ENCODE measurements at places on chromosomes 2 and 18.

DNA sequence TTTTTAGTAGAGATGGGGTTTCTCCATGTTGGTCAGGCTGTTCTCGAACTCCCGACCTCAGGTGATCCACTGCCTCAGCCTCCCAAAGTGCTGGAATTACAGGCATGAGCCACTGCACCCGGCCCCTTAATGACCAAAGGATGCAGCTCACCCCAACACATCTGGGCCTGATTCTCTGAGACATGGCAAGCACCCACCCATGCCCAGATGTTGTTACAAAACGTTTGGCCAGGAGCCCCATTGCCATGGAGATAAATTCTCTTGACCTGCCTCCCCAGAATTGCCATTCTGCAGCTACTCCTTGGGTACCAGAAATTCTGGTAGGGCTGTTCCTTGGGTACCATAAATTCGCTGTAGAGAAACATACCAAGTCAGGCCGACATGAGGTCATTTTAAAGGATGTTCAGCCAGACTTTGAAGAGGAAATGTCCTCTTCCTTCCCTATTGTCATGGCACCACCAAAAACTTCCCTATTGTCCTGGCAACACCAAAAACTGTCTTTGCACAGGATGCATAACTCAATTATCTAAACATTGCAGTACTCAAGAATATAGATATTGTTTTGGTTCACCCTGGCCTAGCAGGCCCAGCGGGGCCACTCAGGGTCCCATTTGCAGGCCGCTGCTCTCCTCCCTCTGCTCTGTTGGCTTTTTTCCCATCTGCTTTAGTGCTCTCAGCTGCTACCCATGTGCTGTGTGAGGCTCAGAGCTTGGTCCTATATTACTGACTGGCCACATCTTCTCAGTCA is 160.9 kb upstream of the TTC39C start:
- H3K27ac ChIP-seq = no peak overlapping the region
- H3K4me1 ChIP-seq = peaks cover 12% of the 10 kb centered on the region
- no peak for DNase-seq

DNA sequence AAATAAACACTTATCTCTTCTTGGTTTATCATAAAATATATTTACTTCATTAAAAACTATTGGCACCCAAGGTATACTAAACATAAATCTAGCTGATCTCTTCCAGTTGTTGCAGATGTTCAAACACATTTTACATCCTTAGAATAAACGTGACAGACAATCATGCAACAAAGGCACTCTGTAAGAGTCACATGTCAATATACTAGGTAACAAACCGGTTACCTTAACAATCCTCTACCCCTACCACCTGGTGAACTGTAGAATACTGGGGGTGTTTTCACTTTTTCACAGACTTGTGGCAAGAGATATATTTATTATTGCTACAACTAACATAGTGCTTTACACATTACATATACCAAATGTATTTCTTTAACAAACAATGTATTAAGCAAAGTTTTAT is 15.8 kb downstream of the STK17B start:
- DNase-seq = no peak
- no peaks in the 10 kb centered on the region for H3K27me3 ChIP-seq
- peaks cover 74% of the 10 kb centered on the region for H3K4me1 ChIP-seq
- peaks cover 74% of the 10 kb centered on the region for H3K36me3 ChIP-seq
- H3K27ac ChIP-seq = no peak overlapping the region

GRCh38 chr2:158762336-158762735 is 32.8 kb upstream of the DAPL1 start:
- no peaks in the 10 kb centered on the region for H3K27me3 ChIP-seq
- no peak for DNase-seq

DNA sequence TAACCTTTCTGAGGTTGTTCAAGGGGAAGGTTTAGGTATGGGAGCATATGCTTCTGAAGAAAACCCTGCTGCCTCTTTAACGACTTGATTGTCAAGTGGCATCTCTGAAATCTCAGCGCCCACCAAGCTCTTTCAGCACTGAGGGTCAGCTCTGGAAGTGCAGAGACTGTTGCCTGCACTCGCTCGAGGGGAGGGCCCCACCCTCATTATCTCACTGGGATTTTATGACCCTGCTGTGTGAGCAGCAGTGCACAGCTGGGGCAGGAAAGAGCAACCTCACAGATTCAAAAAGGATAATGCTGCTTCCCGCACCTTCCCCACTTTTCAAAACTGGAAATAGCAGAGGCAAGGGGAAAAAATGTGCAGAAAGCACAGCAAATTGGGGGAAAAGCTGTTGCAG is 56.9 kb upstream of the SPRED2 start:
- H3K4me1 ChIP-seq = no peaks in the 10 kb centered on the region
- H3K36me3 ChIP-seq = no peaks in the 10 kb centered on the region
- no peaks in the 10 kb centered on the region for H3K27me3 ChIP-seq
- no peak for DNase-seq
- H3K4me3 ChIP-seq = no peak overlapping the region

- DNase-seq = no peak
- H3K4me1 ChIP-seq = no peaks in the 10 kb centered on the region
- no peak overlapping the region for H3K27ac ChIP-seq
Measured at GRCh38 chr2:215601526-215601925, 165.7 kb upstream of the FN1 start.

- no peak overlapping the region for H3K4me3 ChIP-seq
- H3K27me3 ChIP-seq = no peaks in the 10 kb centered on the region
- H3K4me1 ChIP-seq = no peaks in the 10 kb centered on the region
- H3K36me3 ChIP-seq = no peaks in the 10 kb centered on the region
- peak; percentile 3 for DNase-seq
Measured at GRCh38 chr2:57821088-57821487, 225.5 kb upstream of the VRK2 start.

DNA sequence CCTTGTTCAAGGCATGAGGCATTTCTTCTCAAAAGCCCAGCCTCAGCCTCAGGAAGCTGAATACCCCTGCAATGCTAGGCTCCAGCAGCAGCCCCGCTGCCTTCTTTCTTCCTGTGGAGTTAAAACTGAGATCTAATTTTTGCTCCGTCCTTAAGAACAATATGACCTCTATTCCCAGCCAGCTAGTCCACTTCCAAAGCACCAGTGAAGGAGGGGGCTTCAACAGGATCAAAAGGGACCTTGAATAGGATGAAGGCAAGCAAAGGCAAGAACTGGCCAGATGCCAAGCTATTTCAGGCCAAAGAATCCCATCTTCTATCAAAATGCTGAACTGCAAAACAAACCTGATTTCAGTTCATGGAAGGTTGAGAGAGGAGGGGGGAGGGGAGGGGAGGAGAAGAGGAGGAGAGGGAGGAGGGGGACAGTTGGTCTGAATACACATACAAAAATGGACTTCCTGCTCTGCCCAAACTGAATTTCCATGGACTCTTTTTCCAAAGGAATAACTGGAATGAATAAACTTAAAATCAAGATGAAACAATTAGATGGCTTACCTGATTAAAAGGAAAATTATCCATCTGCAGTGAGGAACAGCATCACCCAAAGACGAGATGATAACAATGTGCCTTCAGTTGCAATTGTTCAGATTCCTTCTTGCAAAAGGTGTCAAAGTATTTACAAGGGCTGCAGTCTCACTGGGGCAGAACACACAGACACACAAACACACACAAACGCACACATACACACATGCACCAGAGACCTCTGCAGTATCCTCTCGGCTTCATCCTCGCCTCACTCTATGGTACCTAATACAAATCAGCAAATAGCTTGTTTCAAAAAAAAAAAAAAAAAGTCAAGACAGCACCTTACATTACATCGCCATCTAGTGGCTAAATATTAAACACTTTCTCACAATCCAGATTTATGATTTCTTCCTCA is at the start of gene SCN1A:
Gene SCN1A, minus strand, starts transcription at position 804 of the 939 bp plus-strand sequence. CDS start 54,399 bp downstream, outside the sequence.
- H3K4me1 ChIP-seq = no peaks in the 10 kb centered on the region
- H3K4me3 ChIP-seq = no peak within 1 kb of the TSS
- H3K27me3 ChIP-seq = no peaks in the 10 kb centered on the region
- no peaks in the 10 kb centered on the region for H3K36me3 ChIP-seq
- H3K27ac ChIP-seq = no peak within 1 kb of the TSS

- no peak overlapping the region for H3K27ac ChIP-seq
- no peaks in the 10 kb centered on the region for H3K27me3 ChIP-seq
- no peaks in the 10 kb centered on the region for H3K4me1 ChIP-seq
- H3K36me3 ChIP-seq = no peaks in the 10 kb centered on the region
- no peak overlapping the region for H3K4me3 ChIP-seq
Measured at GRCh38 chr2:199366406-199366805, 91.3 kb downstream of the SATB2 start.

- no peak overlapping the region for H3K27ac ChIP-seq
- no peaks in the 10 kb centered on the region for H3K27me3 ChIP-seq
- peak; percentile 32 for DNase-seq
- peaks cover 5% of the 10 kb centered on the region for H3K4me1 ChIP-seq
Measured at GRCh38 chr2:74944987-74945787, 13.3 kb upstream of the POLE4 start.

GRCh38 chr2:210197720-210198119 is 26.5 kb upstream of the KANSL1L start:
- H3K4me1 ChIP-seq = no peaks in the 10 kb centered on the region
- no peak overlapping the region for H3K4me3 ChIP-seq
- H3K27ac ChIP-seq = no peak overlapping the region
- DNase-seq = no peak
- H3K36me3 ChIP-seq = no peaks in the 10 kb centered on the region
- no peaks in the 10 kb centered on the region for H3K27me3 ChIP-seq

DNA sequence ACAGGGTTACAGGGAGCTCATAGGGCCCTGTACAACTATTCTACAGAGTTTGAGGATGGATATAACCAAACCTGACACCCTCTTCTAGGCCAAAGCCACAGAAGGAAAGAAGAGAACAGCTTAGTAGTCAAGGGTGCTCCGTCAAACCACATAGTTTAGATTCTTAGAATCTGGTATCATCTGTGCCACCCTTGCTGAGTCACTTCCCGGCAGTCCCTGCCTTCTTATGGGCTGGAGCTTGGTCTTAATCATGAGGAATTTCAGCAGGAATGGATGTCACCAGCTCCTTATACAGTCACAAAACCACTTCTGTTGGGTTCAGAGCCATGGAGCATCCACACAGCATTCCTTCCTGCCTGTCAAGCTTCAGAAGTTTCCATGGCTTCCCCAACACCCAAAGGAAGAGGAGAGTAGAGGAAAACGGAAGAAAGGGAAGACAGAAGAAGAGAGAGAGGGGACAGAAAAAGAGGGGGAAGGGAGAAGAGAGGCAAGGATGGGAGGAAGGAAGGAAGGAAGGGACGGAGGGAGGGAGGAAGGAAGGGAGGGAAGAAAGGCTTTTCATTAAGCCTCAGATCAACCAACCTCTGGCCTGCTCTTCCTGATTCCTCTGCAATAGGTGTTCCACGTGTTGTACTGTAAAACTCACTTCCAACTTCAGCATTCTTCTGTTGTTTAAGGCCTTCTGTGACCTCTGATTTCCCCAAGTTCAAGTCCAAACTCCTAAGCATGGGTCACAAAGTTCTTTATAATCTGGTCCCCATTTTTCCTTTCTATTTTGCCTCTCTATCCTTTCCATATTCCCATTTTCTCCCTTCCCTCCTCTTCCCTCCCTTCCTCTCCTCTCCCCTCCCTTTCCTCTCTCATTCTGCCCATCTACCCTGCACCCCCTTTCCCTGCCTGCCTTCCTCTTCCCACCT is 246.1 kb upstream of the TNP1 start:
- H3K36me3 ChIP-seq = no peaks in the 10 kb centered on the region
- no peak overlapping the region for H3K4me3 ChIP-seq
- no peak for DNase-seq
- no peaks in the 10 kb centered on the region for H3K4me1 ChIP-seq
- H3K27me3 ChIP-seq = no peaks in the 10 kb centered on the region

- no peak overlapping the region for H3K4me3 ChIP-seq
- no peaks in the 10 kb centered on the region for H3K4me1 ChIP-seq
- H3K27ac ChIP-seq = no peak overlapping the region
- H3K27me3 ChIP-seq = no peaks in the 10 kb centered on the region
- no peak for DNase-seq
- no peaks in the 10 kb centered on the region for H3K36me3 ChIP-seq
Measured at GRCh38 chr18:78873926-78874500, 105.6 kb upstream of the SALL3 start.

DNA sequence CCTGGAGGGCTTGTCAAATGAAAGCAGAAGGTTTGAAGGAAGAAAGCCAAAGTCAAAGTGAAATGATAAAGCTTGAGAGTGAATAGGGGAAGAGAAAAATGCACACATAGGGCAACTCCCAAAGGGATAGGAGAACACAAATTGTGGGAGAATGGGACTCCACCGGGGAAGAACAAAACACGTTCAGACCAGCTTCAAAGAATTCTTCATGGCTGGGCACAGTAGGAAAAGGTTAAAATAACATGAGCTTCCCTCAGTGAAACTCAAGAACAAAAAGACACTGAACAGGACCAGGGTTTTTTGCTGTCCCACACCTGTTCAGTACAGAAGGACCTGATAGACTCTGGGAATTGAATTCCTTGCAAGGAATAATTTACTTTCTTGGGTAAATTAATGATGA is 123.1 kb upstream of the NCKAP5 start:
- H3K36me3 ChIP-seq = no peaks in the 10 kb centered on the region
- H3K4me3 ChIP-seq = no peak overlapping the region
- no peak for DNase-seq

DNA sequence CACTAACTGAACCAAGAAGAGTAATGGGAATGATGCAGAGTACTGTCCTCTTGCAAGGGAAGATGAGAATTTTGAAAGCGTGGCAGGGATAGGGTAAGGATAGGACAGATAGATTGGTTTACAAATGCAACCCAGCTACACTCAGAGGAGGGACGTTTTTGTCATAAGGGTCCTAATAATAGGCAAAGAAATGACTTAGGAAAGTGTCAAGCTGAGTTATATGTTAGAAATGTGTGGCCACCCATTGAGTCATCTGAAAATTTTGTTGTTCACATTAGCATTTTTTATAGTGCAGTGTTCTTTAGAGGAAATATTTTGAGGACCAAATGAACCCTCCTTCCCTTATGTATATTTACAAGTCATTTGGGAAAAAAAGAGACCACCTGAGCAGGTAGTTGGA is 137.5 kb downstream of the PHLPP1 start:
- no peak overlapping the region for H3K4me3 ChIP-seq
- no peak for DNase-seq
- no peak overlapping the region for H3K27ac ChIP-seq
- no peaks in the 10 kb centered on the region for H3K36me3 ChIP-seq
- H3K4me1 ChIP-seq = no peaks in the 10 kb centered on the region
- no peaks in the 10 kb centered on the region for H3K27me3 ChIP-seq

DNA sequence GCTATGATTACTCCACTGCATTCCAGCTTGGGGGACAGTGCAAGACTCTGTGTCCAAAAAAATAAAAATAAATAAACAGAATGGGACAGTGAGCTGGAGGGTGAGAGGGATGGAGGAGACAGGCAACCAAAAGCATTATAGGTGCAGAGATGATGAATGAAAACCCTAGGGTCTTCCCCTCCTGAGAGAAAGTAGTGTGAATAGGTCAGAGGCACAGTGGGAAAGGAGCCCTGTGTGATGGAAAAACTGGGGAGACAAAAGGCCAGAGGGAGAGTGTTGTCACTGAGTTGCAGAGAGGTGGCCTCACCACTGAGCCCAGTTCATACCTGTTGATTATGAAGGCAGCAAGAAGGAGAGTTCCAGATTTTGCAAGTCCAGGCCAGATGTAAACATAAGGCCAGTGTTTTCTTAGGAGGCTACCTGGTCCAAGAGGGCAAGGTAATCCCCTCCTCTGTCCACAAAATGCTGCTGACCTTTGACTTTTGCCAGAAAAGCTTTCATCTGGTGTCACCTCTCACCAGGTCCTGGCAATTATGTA is 17.6 kb upstream of the AGFG1 start:
- peaks cover 20% of the 10 kb centered on the region for H3K4me1 ChIP-seq
- H3K4me3 ChIP-seq = no peak overlapping the region
- no peaks in the 10 kb centered on the region for H3K36me3 ChIP-seq
- no peak for DNase-seq

GRCh38 chr18:3721771-3722648 is 272.0 kb downstream of the TGIF1 start:
- DNase-seq = no peak
- no peaks in the 10 kb centered on the region for H3K27me3 ChIP-seq
- H3K36me3 ChIP-seq = no peaks in the 10 kb centered on the region
- no peak overlapping the region for H3K27ac ChIP-seq
- peaks cover 18% of the 10 kb centered on the region for H3K4me1 ChIP-seq
